ENCODE measurements at places on chromosomes 16 and 17.

DNA sequence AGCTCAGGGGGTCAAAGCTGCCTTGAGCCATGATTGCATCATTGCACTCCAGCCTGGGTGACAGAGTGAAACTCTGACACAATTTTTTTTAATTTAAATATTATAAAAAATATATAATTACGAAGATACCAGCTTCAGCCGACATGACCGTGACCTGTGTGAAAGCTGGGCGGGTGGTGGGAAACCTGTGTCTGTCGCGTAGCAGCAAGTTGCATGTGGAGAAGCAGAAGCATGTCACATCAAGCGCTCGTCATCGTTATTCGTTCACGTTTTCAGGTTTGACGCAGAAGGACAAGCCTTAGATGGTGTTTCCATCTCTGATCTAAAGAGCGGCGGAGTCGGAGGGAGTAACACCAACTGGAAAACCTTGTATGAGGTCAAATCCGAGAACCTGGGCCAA is 53.7 kb downstream of the RPA1 start:
- no peak for DNase-seq

- DNase-seq = no peak
These were observed 152.4 kb downstream of the ABCC12 start for GRCh38 chr16:48003206-48003907.

- DNase-seq = no peak
These were observed 7.4 kb downstream of the GNAO1 start for GRCh38 chr16:56198755-56199114.

GRCh38 chr17:43846963-43847371 is at the start of gene CD300LG:
TSS of gene CD300LG (plus strand) at chr17:43847176. CDS start at chr17:43847217, 41 bp downstream.
- no peak for DNase-seq

GRCh38 chr16:71467810-71468209 is 5.8 kb upstream of the ZNF23 start:
- DNase-seq = no peak

- no peak for DNase-seq
These were observed 5.5 kb upstream of the RDM1 start for GRCh38 chr17:35936063-35936462.

DNA sequence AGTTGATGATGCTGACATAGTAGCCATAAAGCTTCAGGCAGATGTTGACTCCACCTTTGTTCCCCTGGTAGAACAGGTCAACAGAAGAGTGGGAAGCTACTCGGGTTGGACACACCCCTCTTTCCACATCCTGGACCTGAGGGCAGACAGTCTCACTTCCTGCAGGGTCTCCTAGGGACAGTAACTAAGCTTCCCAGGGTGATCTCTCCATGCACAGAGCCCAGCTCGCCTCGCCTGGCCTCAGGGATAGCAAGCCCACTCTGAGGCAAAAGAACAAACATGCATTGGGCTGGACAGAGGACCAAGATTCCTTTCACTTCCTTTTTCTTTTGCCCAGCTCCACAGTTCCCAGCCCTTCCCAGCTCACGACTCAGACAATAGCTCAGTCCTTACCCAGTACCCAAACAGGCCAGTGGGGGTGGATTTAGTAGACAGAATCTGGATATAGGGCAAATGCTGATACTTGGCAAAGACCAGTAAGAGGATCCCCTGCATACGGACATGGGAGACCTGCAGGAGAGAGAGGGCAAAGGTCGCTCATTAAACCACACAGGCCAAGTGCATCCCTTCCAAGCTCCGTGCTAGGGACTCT is 7.0 kb downstream of the INPP5K start:
- DNase-seq = no peak

DNA sequence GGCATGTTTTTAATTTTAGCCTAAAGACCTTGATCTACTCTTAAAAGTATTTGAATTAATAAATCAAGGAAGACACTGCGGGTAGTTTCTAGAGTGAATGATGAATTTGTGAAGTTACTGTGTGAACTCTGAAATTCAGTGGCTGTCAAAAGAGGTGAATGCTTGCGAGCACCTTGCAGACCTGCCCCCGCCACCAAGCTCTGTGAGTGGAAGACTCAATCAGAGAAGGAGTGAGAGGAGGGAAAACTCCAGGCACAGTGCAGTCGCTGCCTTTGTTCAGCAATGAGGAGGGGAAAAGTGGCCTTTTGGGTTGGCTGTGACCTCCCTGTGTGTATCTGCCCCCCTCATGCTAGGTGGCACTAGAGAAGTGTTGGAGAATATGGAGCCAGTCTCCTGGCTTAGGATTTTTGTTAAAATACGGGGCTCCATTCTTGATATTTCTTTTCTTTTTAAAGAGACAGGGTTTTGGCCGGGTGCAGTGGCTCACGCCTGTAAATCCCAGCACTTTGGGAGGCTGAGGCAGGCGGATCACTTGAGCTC is 53.0 kb downstream of the LDHD start:
- no peak for DNase-seq

DNA sequence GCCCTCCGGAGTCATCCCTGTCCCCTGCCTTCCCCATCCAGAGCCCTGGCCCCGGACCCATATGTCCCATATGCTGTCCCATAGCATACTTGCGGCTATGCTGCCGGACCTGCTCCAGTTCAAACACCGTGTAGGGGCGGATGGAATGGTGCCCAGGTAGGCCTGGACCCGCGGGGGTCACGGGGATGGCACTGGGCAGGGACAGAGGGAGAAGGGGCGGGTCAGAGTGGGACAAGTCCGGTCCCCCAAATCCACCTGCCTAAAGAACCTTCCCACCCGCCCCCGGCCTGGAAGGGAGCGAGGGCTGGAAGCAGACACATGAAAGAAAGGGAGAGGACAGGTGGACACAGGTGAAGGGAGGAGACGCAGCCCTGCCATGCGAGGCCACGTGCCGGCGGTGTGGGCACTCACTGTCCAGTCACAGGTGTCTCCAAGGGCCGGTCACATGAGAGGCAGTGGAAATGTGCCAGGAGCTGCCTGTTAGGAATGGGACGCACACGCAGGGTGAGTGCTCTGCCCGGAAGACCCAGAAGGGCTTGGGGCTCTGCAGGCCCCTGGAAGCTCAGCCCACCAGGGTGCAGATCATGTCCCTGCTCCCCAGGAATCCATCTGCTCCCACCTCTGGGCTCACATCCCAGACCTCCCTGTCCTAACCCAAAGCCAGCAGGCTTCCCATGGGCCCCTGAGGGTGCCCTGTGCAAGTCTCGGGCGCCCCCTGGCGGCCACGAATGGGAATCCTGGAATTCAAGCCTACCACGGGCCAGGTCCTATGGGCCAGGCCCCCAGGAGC is 14.0 kb downstream of the UBALD2 start:
- DNase-seq = no peak

DNA sequence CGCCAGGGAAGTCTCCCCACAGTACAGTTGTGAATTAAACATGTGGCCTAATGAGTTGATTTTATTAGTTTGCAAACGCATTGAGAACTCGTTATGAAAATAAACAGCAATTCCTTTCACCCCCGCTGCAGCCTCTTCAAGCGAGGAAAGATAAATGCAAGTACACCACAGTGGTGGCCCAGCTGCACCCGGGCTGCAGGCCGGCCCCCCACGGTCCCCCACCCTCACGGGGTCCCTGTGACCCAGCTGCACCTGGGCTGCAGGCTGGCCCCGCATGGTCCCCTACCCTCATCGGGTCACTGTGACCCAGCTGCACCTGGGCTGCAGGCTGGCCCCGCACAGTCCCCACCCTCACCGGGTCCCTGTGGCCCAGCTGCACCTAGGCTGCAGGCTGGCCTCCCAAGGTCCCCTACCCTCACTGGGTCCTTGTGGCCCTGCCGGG is 32.2 kb downstream of the SDK2 start:
- no peak for DNase-seq

DNA sequence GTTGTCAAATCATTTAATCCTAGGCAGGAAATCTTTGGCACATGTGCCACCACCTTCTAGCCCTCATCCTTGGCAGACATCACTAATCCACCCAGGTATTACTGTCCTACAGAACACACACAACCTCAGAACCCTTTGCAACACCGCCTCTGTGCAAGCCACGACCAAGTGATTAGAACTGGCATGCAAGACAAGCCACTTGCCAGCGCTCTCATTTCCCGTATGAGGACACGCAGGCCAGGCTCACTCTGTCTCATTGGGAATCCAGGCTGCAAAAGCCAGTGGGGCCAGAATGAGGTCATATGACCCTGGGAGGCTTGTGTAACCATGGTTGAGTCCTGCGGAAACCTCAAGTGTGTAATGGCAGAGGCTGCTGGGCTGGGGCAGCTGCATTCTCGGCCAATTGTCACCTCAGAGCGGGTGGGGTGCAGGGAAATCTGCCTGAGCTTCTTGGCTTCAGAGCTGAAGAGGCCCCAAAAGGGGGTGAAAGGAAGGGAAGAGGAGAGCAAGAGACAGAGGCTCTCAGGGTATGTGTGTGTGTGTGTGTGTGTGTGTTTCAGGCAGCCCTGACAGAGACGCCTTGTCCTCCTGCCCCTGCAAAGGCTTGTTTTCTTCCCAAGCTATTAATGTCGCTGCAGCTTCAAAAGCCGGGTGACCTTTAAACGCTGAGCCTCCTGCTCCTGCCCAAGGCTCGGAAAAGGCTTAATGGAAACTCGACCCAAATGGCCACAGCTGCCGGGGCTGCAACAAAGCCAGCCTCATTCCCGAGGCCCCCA is 43.2 kb upstream of the MRPS23 start:
- DNase-seq = no peak

DNA sequence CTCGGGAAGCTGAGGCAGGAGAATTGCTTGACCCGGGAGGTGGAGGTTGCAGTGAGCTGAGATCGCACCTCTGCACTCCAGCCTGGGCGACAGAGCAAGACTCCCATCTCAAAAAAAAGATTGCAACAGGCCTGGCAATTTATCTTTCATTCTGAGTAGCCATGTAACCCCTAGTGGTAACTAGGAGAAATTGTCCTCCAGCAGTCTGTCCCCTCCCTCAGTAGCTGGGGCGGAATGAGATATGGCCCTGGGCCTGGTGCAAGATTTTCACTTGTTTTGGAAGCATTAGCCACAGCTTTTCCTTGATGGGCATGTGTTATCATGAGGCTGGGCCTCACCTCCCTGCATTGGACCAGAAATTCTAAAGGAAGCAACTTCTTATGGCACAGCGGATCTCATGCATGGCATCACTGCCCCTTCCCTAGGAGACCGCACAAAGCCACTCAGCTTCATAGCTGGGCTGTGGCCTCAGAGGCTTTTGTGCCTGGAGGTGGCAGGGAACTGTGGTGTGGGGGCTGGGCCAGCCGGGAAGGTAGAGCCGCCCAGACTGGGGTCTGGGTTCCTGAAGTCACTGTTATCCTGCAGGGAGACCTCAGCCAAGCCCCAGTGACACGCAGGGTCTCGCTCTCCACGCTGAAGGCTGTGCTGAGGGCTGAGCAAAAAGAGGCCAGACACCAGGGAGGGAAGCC is 13.4 kb downstream of the NATD1 start:
- no peak for DNase-seq

- DNase-seq = no peak
These were observed 96.5 kb downstream of the ABCC1 start for GRCh38 chr16:16045879-16046278.

DNA sequence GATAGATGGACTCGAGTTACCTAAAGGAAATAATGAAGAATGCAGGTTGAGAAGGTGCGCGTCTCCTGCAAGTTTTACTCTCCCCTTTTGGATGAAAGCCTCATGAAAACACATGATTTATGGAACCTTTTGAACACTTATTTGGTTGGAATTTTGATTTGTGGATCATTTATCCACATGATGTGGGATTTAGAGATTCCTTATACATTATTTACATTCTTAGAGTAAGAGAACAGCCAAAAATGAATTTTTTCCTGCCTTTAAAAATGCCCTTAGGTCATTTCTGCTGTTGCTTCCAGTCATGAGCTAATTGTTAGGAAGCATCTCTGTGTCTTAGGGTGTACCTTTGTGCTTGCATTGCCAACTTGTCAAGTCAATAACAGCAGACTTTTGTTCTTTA is 99.9 kb downstream of the RPTOR start:
- no peak for DNase-seq

DNA sequence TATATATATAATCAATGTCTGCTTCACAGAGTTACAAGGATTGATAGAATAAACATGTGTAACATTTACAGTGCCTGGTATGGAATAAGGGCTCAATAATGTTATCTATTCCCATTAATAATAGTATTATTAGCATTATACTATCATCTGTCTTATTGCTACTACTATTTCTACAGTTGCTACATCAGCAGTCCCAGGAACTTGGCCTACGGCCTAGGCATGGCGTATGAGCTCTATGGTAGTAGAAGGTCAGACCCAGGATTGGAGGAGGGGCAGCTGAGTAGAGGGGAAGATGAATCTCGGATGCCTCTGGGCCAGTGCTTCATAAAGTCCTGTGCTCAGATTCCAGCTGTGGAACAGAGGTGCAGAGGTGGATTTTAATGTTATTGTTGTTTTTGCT is 146.3 kb upstream of the TBX2 start:
- DNase-seq = no peak

GRCh38 chr16:28495098-28495793 is 803 bp downstream of the APOBR start:
- no peak for DNase-seq

Measured in pulmonary artery endothelial cell (primary cell).